Activated CD8-positive, alpha-beta T cell treated with anti-CD3 and anti-CD28 coated beads for 36 hours (primary cell): ENCODE measurements at places on chromosomes 5 and 9. TPM values are rescaled to one million over a fixed set of nuclear protein-coding genes. Genes with fewer than 3 reads are reported as not detected.
A peak's percentile ranks its signal among the peaks of the same experiment; 100 is the strongest.

- DNase-seq = no peak
Measured at GRCh38 chr5:10173716-10174115, 76.0 kb downstream of the ATPSCKMT start.

GRCh38 chr9:86282979-86283535 is 719 bp upstream of the ISCA1 start:
- no peak for DNase-seq

DNA sequence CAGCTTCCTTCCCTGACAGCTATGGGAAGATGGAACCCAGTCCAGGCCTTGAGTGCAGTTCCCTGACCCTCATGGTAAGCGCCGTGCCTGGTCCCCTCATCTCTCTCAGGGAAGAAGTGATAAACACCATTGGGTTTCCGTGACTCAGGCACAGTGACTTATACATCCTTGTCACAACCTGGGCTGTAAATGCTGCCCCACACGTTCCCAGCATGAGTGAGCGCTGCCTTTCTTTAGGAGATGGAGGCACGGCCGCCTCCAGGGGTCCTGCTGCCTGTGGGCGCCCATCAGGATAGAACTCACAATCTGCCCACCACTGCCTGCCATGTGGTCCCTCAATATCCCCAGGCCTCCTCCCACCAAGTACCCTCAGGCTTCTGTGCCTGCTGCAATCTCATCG is 8.3 kb upstream of the NKD2 start:
- DNase-seq = no peak

GRCh38 chr5:180117000-180117725 is 45.6 kb upstream of the RNF130 start:
- DNase-seq = no peak

DNA sequence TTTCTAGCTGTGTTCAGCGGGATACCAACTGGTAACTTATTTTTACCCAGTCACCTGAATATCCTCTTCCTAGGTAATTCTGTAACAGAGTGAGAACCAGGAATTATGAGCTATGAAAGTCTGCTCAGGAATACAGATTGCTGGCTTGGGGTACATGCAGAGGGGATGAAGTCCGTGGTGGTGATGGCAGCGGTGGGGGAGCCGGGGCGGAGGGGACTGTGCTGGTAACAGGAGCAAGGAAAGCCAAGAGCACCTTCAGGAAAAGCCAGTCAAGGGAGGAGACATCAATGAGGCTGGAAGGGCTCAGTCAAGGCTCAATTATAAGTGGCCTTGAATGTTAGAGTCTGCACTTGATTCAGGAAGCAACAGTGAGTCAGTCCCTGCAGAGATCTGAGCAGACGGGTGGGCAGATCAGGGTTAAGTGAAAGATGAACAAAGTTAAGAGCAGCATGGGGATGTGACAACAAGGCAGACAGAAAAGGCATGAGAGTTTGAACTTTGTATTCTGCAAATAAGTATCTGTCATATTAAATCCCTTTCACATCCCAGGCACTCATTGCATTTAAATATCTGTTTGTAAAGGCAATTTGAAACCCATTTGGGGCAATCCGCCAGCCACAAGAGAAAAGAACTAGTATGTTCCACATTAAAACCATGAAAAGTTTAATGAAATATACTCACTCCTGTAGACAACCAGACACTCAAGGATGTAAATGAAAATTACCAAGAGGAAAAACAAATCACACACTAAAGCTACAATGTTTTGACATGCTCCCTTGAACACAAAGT is 101.2 kb downstream of the TTC39B start:
- no peak for DNase-seq

GRCh38 chr5:27727254-27727653 is 688.9 kb upstream of the CDH9 start:
- no peak for DNase-seq

GRCh38 chr5:172564188-172564587 is 76.9 kb upstream of the NEURL1B start:
- no peak for DNase-seq

- peak; percentile 1 for DNase-seq
Measured at GRCh38 chr5:540071-540905, 16.0 kb upstream of the SLC9A3 start.

DNA sequence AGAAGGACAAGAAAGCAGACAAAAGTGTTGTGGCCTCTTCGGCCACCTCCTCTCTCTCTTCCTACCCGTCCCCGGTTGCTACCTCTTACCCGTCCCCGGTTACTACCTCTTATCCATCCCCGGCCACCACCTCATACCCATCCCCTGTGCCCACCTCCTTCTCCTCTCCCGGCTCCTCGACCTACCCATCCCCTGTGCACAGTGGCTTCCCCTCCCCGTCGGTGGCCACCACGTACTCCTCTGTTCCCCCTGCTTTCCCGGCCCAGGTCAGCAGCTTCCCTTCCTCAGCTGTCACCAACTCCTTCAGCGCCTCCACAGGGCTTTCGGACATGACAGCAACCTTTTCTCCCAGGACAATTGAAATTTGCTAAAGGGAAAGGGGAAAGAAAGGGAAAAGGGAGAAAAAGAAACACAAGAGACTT is 2.4 kb downstream of the EGR1 start:
- DNase-seq = no peak

DNA sequence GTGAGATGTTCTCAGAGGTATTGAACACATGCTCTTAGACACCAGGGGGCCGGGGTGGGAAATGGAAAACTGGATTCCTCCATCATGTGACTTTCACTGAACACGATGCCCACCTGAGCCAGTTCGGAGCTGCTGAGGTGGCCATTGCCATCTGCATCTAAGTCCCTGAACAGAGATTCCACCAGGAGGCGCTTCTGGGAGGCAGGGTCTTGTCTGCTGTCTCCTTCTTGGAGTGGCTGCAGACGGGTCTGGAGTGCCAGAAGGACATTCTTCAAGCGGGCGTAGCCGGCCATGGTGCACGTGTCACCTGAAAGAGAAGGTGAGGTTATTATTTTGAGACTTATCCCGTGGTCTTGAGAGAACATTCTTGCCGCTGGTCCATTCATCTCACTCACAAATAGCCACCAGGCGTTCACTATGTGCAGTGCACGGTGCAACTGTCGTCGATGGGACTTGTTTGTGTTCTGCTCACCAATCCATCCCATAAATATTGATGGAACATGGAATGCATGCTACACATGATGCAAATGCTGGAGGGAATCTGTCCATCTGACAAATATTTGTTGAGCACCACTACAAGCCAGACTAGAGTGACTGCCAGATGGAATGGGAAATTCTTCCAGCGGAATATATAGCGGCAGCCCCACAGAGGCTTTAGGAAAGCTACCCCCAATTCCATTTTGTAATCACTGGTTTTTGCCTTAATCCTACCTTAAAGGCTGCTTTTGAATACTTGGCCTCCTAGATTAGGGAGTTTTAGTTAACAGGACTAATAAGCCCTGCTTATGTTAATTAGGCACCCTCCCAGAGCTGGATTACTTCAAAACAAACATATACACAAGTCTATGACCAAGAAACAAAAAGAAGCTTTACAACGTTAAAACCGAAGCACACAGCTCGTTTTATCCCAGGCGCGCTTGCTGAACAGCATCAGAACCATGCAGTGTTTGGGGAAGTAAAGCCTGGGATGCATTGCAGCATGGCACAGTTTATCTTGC is 264.8 kb downstream of the HSPA4 start:
- peak; percentile 28 for DNase-seq

- no peak for DNase-seq
Measured at GRCh38 chr5:56838409-56839039, 23.2 kb downstream of the MAP3K1 start.

DNA sequence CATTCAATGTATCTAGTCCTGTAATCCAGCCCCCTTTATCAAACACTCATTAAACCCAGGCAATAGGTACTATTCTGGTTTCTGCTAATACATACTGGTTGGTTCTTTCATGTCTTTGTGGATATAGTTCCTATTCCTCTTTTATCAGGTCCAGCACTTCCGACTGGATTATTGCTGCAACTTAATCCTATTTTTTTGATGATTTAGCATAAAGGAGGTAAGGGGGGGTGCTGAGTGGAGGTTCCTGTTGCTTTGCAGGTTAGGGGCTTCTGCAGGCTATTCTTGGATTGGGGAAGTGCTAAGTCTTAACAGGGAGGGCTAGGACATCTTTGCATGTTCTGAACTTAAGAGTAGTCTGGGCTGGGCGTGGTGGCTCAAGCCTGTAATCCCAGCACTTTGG is 377.7 kb downstream of the FGF10 start:
- no peak for DNase-seq

- no peak for DNase-seq
Measured at GRCh38 chr5:118249386-118249785, 739.0 kb downstream of the DTWD2 start.

DNAJC25 gene
- total RNA-seq = 11.0 TPM

ALG2 gene
- 24.1 TPM for total RNA-seq

PDGFRB gene
- 0.74 TPM for total RNA-seq

BTNL8 gene
- not detected for total RNA-seq

FYB1 gene
- 82.8 TPM for total RNA-seq
